GM03348 (cell line): ENCODE measurements at places on chromosomes 16 and 17.

DNA sequence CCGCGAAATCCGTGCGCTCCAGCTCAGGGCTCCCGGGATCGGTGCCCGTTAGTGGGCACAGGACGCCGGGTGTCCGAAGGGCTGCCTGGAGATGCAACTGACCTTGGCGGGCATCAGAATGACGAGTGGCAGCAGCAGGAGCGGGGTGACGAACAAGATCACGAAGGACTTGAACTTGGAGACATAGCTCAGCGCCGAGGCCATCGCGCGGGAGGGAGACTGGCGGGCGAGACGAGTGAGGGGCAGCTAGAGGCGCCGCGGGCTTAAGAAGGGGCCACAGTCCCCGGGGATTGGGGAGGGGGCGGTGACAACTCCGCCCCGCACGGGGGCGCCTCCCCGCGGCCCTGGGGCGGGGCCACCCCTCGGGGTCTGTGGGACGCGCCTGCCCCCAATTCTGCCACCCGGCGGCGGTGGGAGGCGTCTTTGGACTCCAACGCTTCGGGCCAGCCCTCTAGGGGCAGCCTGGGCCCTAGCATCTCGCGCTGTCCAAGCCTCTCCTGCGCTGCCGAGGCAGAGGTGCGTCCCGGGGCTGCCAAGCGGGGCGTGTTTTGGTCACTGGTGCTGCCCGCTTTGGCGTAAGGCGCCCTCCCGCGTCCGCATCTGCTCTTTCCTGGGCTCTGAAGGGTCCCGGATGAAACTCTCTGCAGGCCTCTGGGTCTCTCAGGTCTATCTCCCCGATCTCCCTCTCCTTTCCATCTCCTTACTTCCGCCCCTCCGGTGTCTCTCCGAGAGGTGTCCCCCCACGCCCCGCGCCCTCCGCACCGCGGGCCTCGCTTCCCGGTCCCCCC lies at the start of gene SLC13A5:
Gene SLC13A5, minus strand, starts transcription at position 240 of the 788 bp plus-strand sequence. Its CDS starts 36 bp downstream, at position 204.
- peak; percentile 56 for DNase-seq

- DNase-seq, result no peak
These were observed 123.4 kb downstream of the DYNLRB2 start for GRCh38 chr16:80664226-80664625.

GRCh38 chr17:32971171-32971570 lies 20.5 kb upstream of the SPACA3 start:
- no peak for DNase-seq

- no peak for DNase-seq
These were observed 11.6 kb downstream of the ZNF423 start for GRCh38 chr16:49844359-49844758.

GRCh38 chr16:67926181-67926750 lies 5.4 kb downstream of the CTRL start:
- DNase-seq, result no peak

DNA sequence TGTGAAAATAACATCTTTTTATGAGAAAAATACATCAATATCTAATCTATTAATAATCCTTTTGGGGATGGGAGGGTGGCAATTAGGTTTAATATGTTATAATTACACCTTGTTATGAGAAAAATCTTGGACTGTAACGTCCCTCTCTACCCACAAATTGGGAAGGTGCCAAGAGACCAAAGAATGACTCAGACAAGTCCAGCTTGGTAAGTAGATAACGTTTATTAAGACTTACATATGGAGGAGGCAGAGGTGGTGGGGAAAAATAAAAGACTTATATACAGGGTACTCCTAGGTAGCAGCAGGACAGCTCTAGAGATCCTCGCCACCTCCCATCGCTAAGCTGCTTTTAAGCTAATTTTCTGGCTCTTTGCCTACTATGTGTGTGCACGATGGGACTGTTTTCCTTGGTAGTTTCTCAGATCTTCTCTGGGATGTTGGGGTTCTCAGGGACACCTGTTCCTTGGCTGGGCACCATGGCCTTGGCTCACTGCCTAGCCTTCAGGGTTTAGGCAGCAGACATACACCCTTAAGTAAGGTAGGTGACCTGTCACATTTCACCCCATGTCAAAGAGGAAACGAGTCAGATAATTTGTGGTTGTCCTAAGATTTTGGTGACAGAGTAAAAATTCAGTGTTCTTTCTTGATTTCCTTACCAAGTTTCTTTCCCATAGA lies 31.5 kb downstream of the RBL2 start:
- DNase-seq, result peak; percentile 29

DNA sequence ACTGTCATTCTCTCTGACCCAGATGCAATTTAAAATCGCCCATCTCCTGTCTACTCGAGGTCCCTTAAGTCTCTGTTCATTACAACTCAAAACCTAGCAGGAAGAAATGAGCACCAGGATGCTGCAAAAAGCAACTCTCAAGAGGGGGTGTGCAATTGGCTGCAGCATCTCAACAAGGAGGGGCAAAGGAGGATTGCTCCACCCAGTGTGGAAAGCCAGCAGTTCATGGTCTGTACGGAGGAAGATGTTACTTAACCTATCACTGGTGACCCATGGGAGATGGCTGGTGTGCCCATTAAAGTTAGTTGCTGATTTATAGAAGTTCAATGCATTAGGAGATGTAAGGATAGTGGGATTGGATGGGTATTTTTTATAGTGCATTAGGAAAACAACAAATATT lies 147.4 kb downstream of the CDK5R1 start:
- DNase-seq, result no peak

GRCh38 chr17:41308918-41309359 lies at the start of gene KRTAP16-1:
KRTAP16-1 (minus strand) TSS chr17:41309309; CDS start chr17:41309253, 56 bp downstream.
- DNase-seq, result no peak

GRCh38 chr17:40297511-40297910 lies 9.8 kb downstream of the CDC6 start:
- no peak for DNase-seq

GRCh38 chr17:2871720-2872119 lies 75.5 kb downstream of the RAP1GAP2 start:
- DNase-seq, result no peak

DNA sequence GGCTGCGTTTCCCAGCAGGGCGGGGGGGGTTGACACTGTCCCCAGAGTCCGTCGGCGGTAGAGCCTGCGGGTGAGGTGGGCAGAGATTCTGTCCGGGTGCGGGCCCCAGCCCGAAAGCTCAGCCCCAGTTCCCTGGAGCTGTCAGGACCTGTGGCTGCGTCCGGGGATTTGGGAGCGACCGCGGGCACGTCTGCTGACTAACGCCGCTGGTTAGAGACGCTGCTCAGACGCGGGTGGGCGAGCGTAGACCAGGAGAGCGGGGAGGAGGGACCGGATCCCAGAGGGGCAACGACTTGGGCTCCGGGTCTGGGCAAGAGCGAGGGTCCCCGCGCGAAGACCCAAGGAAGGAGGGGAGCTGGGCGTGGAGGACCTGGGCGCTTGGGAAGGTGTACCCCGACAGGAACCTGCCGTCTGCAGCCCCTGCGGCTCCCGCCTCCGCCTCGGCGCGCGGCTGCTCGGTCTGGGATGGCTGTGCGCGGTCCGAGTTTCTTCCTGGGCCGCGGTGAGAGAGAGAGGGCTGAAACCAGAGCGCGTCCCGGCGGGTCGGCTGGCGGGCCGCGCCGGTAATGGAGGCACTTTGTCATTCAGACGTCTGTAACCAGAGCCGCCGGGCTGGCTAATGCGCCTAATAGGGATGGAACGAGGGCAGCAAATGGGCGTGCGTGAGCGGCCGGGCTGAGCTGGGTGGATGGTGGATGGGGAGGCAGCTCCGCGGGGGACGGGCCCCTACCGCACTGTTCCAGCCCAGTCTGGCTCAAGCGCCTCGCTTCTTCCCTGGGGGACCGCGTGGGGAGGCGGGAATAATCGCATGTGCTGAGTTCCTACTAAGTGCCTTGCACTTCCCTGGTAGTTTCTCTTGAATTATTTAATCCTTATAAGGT lies 2.3 kb downstream of the NGFR start:
- DNase-seq, result peak; percentile 48

GRCh38 chr16:86740906-86741799 lies 162.8 kb downstream of the FOXL1 start:
- DNase-seq, result peak; percentile 72

DNA sequence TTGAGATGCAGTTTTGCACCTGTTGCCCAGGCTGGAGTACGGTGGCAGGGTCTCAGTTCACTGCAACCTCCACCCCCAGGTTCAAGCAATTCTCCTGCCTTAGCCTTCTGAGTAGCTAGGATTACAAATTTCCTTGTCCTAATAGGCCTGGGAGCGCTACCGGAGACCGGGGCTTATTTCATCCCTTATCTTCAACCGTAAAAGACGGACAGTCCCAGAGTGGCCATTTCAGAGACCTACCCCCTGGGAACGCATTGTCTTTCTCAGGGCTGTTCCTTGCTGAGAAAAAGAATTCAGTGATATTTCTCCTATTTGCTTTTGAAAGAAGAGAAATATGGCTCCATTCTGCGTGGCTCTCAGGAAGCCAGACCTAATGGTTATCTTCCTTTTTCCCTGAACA lies 39.6 kb upstream of the GINS3 start:
- DNase-seq, result no peak

- peak; percentile 29 for DNase-seq
These were observed 143.9 kb downstream of the KCNJ2 start for GRCh38 chr17:70313086-70313852.

- DNase-seq, result no peak
These were observed 15.0 kb upstream of the TAC4 start for GRCh38 chr17:49862781-49863331.

GRCh38 chr17:42120770-42121769 lies at the start of gene KAT2A:
KAT2A (minus strand) TSS chr17:42121367; CDS start chr17:42121304, 63 bp downstream.
- peak; percentile 97 for DNase-seq

GRCh38 chr17:35372846-35373533 lies 431 bp downstream of the SLFN11 start:
- peak; percentile 20 for DNase-seq

GRCh38 chr17:8940866-8941471 lies 24.5 kb downstream of the PIK3R5 start:
- DNase-seq, result no peak

DNA sequence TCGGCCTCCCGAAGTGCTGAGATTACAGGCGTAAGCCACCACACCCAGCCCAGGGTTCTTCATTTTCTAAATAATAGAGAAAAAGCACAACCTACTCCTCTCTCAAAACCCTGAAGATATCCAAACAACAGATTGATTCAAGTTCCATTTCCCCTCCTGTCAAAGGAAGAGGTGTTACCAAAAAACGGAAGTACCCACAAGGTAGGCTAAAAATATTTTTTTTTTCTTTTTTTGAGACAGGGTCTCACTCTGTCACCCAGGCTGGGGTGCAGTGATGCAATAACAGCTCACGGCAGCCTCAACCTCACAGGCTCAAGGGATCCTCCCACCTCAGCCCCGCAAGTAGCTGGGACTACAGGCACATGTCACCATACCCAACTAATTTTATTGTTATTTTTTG lies 18.9 kb downstream of the UTP6 start:
- no peak for DNase-seq

DNA sequence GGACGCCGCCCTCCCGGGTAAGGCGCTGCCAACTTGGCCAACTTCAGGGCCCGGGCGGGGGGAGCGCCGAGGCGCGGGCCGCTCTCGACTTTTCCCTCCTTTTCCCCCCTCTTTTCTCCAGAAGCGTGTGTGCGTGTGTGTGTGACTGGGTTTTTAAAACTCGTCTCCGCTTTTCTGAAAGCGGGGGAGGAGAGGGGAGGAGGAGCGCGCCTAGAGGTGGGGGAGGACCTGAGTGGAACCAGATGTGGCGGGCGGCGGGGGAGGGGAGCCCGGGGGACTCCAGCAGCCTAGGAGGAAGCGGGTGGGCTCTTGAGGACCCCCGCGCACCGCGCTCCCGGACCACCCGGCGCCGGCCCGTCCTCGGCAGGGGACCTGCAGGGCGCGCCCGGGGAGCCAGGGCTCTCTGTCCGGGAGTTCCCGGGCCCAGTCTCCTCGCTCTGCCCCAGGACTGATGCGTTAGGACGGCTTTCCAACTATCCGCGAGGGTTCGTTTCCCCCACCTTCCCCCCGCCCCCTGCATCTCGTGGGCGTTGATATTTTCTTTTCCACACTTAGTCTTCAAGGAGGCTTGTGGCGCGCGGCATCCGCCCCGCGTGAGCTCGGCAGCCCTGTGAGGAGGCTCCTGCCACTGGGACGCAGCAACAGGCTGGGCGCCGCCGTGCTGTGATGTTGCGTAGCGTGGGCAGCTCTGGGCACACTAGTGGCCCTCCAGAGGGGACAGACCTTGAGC lies 599 bp downstream of the MRC2 start:
- peak; percentile 83 for DNase-seq

DNA sequence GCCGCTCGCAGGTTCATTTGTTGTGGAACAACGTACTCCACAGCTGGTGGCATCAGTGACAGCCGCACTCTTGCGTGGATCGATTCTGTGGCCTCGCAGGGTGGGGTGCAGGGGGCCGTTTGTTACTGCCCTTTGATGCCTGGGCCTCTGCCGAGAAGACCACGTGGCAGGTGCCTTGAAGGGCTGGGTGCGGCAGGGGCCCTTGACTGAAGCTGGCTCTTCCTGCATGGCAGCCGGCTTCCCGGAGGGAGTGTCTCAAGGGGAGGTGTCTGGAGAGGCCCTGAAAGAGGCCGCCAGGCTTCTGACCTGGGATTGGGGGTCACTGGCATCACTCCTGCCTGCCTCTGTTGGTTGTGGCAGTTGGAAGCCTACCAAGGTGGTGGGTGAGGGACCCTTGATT lies 43.8 kb downstream of the TBCD start:
- no peak for DNase-seq

DNA sequence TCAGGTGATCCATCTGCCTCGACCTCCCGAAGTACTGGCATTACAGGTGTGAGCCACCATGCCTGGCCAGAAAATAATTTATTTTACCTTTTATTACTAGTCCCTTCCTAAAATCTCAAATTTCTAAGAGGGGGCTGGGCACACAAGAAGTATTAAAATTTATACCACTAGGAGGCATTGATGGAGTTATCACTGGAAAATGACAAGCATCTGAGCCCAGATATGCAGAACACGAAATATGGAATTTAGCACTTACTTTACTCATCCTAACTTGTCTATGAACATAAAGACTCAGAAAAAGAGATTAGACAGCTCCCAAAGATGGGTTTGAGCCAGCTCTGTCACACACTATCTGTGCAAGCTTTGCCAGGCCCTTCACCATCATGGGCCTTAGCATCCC lies 46.4 kb downstream of the STAT5A start:
- DNase-seq, result no peak

- DNase-seq, result no peak
These were observed 519.7 kb upstream of the CA10 start for GRCh38 chr17:52678211-52678610.

DNA sequence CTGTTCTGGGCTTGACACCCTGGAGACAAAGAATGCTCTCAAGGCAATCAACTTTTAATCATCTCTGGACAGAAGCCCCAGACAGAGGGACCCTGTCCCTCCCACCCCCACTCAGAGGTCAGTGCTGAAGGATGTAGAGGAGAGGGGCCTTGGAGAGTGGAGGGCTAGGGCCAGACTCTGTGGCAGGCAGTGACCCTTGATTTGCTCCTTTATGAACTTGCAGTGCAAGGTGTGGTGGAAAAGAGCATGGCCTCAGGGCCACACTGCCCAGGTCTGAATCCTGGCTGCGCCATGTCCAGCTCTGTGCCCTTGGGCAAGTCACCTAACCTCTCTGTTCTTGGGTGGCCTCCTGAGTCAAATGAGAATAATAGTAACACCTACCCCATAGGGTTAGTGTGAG lies 134.3 kb downstream of the TMEM132E start:
- DNase-seq, result no peak

- DNase-seq, result no peak
These were observed 10.3 kb downstream of the CBLN1 start for GRCh38 chr16:49271363-49271762.
